CD4-positive, alpha-beta T cell treated with Interleukin-2 at 100 ng/mL for 4 hours (primary cell): ENCODE measurements at places on chromosomes 13 and 19.

- peak; percentile 21 for DNase-seq
Measured at GRCh38 chr13:94620286-94620896, 18.7 kb downstream of the GPR180 start.

DNA sequence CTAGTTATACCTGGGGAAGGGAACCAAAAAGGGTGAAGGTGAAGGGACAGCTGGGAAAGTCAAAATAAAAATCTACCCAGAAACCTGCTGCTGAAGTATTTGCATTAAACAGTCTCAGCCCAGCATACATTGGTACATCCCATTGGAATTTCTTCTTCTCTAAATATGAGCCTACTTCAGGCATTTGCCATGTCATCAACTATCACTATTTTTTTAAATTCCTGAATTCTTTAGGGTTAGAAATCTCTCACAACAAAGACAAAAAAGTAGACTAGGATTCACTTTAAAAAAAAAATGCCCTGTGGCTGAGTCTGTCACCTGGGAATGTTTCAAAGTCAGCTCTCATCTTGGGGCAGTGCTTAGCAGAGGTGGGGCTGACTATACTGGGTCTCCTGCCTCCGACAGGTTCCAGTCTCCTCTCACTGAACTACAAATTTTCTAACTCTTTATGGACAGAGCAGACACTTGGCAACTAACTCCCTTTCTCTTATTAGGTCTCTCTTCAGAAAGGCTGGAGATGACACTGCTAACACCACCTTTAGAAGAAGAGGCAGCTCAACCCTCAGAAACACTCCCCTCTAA lies 141.2 kb downstream of the LHFPL6 start:
- DNase-seq: no peak

DNA sequence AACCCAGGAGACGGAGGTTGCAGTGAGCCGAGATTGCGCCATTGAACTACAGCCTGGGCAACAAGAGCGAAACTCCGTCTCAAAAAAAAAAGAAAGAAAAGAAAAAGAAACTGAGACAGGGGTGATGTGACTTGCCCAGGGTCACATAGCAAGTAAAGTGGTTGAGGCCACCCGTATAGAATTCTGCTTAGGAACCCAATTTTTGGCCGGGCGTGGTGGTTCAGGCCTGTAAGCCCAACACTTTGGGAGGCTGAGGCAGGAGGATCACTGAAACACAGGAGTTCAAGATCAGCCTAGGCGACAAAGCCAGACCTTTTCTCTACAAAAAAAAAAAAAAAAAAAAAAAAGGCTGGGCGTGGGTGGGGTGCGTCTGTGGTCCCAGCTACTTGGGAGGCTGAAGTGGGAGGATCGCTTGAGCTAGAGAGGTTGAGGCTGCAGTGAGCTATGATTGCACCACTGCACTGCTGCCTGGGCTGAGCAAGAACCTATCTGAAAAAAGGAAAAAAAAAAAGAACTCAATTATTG lies 1.3 kb downstream of the SNRPA start:
- no peak for DNase-seq

DNA sequence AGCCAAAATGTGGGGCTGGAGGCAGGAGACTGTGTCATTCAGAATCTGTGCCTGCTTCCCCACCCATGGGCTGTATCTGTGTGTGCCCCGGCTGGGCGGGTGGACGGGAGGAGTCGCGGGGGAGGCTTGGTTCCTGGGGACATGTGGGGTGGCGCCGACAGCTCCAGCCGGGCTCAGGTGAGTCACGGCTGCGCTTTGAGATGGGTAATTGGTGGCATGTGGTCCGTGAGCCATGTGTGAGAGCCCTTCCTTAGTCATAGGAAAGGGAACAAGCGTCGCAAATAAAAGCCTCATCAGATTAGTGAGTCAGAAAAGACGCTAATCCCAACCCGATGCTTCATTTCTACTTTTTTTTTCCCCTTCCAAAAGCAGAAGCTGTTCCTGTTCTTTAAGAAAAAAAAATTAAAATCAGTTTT lies 118.6 kb upstream of the ZNF536 start:
- DNase-seq: no peak

DNA sequence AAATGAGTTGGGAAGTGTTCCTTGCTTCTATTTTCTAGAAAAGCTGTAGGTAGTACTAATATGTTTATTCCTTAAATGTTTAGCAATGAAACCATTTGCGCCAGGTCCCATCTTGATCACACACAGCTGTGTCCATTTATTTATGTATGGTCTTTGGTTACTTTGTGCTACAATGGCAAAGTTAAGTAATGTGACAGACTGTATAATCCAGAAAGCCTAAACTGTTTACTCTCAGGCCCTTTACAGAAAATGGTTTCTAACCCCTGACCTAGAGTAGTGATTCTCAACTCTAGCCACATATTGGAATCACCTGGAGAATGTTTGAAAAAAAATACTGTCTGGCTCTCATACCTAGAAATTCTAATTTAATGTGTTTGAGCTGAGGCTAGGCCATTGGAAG lies 21.3 kb downstream of the SLC46A3 start:
- no peak for DNase-seq

- peak; percentile 93 for DNase-seq
Measured at GRCh38 chr19:19776206-19777008, 43.5 kb upstream of the ZNF14 start.

DNA sequence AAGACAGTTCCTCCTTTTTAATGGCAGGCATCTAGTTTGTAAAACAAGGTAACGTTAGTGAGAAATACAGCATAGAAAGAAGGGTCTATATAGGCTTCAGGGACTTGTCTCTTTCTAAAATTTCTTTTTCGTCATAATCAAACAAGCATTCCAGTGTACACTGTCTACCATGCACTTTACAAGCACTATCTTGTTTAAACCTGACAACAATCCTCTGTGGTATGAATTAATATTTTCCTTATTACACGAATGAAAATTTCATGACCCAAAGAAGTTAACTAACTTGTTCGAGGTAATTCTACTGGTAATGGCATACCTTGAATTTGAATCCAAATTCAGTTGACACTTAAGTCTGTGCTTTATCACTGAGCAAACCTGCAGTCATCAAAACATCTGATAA lies 399.7 kb upstream of the NBEA start:
- no peak for DNase-seq

GRCh38 chr19:41341669-41342490 lies 11.8 kb downstream of the TGFB1 start:
- DNase-seq: no peak

GRCh38 chr13:40102360-40102727 lies 446.9 kb downstream of the COG6 start:
- no peak for DNase-seq

GRCh38 chr13:28494778-28495537 lies at the start of gene FLT1:
TSS of gene FLT1 (minus strand) at chr13:28495128. CDS start at chr13:28494843, 285 bp downstream.
- DNase-seq: no peak

DNA sequence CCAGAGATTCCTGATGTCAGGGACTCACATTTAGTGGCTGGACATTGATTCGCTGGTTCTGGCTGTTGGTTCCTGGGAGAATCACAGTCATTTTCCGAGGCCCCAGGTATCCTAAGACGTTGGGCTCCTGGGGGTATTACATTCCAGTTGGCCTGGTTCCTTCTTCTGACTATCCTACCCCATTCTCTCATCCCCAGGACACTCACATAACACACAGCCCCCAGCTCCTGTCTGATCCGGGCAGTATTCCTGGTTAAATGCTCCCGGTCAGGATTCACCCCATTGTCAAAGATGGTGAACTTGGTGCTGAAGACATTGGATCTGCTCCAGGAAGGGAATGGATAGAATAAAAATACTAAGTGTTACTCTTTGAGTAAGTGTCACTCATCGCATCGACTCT lies 11.5 kb downstream of the PPP1R15A start:
- DNase-seq: no peak
